A549 treated with RU486 at 1 μM for 4 hours (cell line): ENCODE measurements at places on chromosomes 1 and 21. TPM values are rescaled to one million over a fixed set of nuclear protein-coding genes. Genes with fewer than 3 reads are reported as not detected.

The VSIG8 gene
- 0.07 TPM in 1 of 5 replicates, not detected in the others for total RNA-seq

The PLOD1 gene
- total RNA-seq, result 72.3 to 83.5 TPM (median 81.5 TPM) in 5 replicates

The ARF1 gene
- 353 to 455 TPM (median 439 TPM) in 5 replicates for total RNA-seq

The GRIK1 gene
- not detected in 5 replicates for total RNA-seq

The NTRK1 gene
- 0.06 to 0.24 TPM (median 0.16 TPM) in 4 of 5 replicates, not detected in the other for total RNA-seq

The GJA9 gene
- not detected in 5 replicates for total RNA-seq
